CMK (cell line): ENCODE measurements at places on chromosomes 2 and 18.

DNA sequence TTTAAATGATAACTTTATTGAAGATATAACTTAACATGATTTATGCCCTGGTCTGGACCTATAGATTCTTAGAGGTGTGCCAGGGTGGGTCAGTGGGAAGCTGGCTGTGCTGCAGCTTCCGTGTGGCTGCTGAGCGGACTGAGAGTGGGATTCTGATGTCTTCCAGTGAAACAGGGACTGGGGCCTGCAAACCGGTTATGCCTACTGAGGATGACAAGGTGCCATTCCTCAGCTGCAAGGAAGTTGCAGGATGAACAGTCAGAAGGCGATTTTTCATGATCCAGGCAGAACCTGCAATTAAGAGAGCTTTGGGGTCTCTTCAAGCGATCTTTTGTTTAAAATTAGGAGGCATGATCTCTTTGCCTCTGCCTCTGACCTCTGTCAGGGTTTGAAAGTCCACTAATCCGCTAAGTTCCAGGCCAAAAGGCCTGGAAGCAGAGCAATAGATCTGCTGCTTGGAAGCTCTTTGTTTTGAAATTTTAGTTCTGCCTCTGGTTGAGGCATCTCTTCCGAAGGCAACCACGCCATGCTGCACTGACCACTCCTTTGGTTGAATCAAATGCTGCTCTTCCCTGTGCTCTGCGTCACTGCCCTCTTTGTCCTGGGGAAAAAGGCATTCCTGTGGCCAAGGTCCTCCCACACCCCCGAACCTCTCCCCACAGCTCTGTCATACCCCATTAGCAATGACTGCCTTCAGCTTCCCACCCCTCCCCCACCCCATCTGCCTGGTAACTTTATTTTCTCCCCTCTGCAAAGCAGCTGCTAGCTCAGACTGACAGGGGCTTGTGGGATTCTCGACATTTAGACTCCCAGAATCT lies 2.0 kb downstream of the TMEM169 start:
- DNase-seq: no peak

DNA sequence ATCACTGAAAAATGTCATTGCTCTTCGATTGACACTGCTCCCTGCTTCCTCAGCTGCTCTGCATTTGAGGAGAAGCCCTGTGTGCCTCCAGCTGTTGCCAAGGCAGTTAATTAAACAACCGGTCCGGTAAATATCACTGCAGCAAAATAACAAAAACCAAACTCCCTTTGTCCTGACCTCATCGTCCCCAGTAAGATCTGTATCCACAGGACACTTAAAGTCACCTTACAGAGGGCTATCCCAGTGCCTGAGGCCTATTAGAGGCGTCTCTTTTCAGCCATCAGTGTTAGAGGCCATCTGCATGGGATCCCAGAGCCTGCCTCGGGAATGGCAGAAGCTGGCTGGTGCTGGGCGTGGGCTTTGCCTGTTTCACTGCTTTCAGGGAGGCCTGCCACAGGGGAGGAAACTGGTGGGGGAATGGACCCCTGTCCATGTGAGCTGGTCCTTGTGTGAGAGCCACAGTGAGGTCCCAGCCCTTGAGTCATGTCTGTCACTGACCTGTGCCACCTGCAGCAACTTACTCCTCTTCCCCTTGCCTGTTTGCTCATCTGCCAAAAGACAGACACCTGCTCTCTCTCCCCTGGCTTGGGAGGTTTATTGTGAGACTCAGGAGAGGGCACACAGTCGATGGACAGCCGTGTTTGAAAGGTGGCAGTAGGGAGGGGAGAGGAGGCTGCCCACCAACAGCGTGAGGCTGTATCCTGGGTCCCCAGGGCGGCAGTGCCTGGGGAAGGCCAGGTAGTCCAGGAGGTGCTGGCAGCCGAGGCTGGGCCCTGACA lies 117.7 kb upstream of the MCFD2 start:
- DNase-seq: no peak

DNA sequence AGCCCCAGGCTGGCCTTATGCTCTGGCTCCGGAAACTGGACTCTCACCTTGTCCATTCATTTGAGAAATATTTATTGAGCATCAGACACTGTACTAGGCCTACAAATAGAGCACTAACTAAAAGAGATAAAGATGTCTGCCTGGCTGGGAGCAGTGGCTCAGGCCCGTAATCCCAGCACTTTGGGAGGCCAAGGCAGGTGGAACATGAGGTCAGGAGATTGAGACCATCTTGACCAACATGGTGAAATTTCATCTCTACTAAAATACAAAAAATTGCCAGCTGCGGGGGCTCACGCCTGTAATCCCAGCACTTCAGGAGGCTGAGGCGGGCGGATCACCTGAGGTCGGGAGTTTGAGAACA lies 7.6 kb upstream of the MRPL33 start:
- DNase-seq: no peak

- no peak for DNase-seq
Observed at GRCh38 chr2:108243566-108243965, 3.8 kb downstream of the SULT1C3 start.

DNA sequence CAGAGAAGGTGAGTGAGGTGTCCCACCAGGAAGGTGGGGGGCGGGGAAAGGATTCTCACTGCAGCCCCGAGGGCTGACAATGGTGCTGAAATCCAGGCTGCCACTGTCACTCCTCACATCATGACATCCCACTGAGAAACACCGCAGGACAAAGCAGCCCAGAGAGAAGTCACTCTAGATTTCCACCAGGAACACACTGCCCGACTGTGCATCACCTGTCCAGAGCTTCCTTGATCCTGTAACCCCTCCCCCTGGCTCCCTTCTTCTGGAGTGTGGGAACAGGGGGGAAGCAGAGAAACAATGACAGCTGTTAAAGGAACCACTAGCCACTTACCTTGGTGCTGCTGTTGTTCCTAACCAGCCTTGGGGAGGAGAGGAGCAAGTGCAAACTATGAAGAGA lies 69.9 kb downstream of the MRO start:
- DNase-seq: no peak

DNA sequence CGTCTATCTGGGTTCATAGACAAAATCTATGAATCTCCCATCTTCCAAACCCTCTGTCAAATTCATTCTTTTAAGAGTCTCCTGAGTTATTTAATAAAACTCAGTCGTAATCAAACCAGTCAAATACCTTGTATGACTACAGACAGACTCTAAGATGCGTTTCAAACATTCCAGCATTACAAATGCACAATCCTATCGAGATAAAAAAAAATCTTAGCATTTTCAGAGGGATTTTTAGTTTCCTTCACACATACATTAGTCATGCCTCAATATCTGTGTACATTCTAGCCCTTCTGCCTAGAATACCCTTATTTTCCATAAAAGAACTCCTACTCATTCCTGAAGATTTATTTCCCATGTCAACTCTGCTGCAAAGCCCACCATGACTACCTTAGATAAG lies 96.5 kb downstream of the CSRNP3 start:
- no peak for DNase-seq

GRCh38 chr2:33265584-33266338 lies 210.7 kb upstream of the RASGRP3 start:
- DNase-seq: no peak

- DNase-seq: no peak
Observed at GRCh38 chr2:148994341-148994740, 44.2 kb upstream of the LYPD6B start.

GRCh38 chr2:144389151-144389929 lies 130.6 kb downstream of the ZEB2 start:
- DNase-seq: no peak
